ENCODE measurements at places on chromosomes 5 and 9.

DNA sequence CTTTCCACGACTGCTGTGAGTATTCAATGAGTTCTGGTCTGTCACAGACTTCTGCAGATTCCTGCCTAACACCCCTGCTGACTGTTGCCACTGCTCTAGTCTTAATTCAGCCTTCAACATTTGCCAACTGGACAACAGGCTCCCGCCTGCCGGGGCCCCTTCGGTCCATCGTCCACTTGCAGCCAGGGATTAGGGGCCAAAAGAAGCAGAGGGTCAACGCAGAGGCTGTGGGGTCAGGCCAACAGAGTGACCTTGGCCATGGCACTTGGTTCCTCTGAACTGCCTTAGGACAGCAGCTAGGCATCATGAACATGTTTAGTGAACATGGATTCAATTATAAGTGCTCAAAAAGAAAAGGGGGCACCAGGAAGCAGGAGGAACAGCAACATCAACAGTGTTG, 28.7 kb downstream of the MORN5 start:
- no peak for DNase-seq

DNA sequence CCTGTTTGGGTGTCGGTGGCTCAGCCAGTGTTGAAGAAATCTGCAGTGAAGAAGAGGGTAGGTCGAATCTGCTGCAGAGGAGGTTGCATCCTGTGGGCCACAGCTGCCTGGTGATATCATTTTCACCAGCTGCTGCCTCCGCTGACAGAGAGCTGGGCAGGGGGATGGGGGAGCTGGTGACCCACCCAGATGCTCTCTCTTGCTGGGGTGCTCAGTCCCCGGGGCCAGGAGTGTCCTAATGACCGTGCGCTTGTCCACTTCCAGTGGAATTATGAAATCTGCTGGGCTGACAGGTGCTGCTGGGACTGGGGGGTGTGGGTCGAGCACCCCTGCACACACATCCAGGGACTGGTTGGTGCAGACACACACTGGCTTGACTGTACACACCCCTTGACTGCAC, 83.2 kb upstream of the IRX4 start:
- DNase-seq = no peak

GRCh38 chr9:7313389-7313788, 486.2 kb downstream of the DMAC1 start:
- DNase-seq = no peak

DNA sequence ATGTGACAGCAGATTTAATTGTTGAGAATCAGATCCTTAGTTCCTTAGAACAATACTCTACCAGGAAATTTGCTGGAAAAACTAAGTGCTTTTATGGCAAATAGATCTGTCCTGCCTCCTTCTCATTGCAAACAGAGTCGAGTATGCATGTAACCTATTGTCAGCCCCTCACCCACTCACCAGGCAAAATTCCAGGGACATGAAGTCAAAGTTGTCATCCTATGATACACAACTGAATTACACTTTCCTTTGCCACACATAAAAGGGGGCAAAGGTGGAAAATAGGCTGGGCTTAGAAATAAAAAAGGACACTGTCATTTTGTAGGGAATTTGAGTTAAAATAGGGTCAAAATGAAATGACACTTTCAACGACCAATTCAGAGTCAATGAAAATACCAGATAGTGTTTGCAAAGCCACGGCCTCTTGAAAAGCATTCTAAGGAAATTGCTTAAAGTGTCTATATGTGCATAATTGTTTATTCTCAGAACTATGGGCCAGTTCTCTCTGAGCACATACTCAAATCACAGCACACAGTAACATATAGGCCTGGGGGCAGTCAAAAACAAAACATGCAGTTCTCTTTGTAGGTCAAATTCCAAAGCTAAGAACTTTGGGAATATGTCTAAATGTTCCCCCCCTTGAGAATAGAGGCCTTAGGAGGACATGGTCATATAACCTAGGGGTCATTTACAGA, 452.8 kb downstream of the NFIB start:
- no peak for DNase-seq

GRCh38 chr5:140141241-140141640, 15.5 kb downstream of the IGIP start:
- no peak for DNase-seq

- no peak for DNase-seq
Measured at GRCh38 chr9:124929464-124929863, 11.4 kb downstream of the GOLGA1 start.

- DNase-seq = no peak
Measured at GRCh38 chr5:146877178-146877681, 1.3 kb downstream of the PPP2R2B start.

GRCh38 chr5:58648846-58649245, 66.0 kb downstream of the RAB3C start:
- DNase-seq = no peak

DNA sequence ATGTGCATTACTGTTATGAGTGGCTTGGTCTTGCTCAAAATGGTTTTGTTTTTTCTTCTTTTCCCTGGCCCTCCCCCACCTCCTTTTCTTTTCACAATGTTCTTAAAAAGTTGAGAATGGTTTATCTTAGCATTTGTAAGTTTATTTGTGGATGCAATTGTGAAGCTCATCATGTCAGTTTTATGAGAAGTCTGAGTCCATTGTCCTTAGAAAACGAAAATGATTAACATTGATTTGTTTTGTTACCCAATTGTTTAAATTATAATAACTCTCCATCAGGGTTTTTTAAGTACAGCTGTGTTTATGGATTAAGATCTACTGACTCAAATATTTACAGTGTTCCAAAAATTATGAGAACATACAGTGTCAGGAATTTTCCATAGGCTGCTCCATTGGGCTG, 511.3 kb upstream of the PAPPA start:
- no peak for DNase-seq

DNA sequence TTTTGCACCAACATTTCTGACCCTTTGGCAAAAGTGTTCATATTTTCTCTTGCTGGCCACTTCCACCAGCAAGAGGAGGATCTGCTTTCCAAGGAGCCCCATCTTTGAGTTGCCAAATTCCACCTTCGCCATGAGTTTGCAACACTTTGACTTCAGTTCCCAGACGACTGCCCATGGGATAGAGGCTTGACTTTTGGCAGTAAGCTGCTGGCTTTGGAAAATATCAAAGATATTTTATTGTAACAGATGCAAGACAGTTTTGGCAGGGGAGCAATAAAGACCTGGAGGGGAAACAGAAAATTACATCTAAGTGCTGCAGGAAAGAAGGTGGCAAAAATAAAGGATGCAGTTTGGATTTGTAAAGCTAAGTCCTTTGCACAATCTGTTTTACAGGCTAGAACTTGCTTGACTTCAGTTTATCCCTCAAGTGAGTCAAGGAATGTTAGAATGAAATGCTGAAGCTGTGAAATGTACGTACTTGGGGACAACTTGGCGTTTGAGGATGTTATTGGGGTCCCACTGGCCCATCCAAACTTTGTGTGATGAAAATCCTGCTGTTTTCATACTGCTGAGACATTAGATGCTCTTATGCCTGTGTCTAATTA, 232.9 kb downstream of the GOLPH3 start:
- no peak for DNase-seq

- DNase-seq = no peak
Measured at GRCh38 chr9:12698986-12699385, 5.8 kb downstream of the TYRP1 start.

GRCh38 chr9:133239533-133240090, 30.6 kb upstream of the OBP2B start:
- DNase-seq = no peak

GRCh38 chr5:32572778-32573480, 12.4 kb upstream of the SUB1 start:
- DNase-seq = no peak

DNA sequence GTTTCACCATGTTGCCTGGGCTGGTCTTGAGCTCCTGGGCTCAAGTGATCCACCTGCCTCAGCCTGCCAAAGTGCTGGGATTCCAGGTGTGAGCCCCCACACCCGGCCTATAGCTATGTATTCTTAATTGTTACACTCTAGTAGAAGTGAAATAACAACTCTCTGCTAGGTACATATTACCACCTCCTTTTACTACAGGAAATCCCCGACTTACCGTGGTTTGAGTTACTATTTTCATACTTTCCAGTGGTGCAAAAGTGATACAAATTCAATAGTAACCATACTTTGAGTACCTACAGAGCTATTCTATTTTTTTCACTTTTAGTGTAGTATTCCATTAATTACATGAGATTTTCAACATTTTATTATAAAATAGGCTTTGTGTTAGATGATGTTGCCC, 719 bp downstream of the ARL14EPL start:
- DNase-seq = no peak

DNA sequence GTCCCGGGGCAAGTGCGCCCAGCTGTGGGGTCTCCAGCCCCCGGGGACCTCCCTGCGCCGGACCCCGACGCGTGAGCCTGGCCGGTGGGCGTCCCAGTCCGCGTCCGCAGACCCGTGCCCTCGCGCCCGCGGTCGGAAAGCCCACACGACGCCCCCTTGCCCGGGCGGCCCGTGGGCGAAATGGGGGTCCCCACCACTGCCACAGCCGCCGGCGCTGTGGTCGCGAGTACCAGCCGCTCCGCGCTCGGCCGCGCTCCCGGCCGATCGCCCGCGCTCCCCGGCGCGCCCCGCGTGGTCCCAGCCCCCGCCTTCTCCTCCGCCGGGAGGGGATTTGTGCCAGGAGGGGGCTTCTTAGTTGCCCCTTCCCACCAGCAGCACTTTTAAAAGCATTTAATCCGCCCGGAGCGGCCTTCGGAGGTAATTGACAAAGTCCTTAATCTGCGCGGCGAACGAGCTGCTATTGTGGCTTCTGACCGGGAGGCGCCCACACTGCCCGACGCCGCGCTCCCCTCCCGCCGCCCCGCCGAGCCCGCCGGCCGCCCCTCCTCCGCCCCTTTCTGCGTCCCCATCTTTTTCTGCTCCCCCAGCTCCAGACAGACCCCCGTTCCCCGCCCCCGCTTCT, 469 bp upstream of the FIBCD1 start:
- no peak for DNase-seq

DNA sequence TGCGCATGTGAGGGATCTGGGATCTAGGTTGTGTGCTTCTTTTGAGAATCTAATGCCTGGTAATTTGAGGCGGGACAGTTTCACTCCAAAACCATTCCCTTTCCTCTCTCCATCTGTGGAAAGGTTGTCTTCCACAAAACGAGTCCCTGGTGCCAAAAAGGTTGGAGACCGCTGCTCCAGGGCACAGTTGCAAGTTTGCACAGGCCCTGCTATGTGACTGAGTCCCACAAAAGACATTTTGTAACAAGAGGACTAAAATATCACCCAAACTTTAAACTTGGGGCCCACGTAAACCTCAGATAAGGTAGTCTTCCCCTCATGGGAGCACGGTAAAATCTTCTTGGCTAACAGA, 5.8 kb upstream of the ZNF367 start:
- DNase-seq = no peak

DNA sequence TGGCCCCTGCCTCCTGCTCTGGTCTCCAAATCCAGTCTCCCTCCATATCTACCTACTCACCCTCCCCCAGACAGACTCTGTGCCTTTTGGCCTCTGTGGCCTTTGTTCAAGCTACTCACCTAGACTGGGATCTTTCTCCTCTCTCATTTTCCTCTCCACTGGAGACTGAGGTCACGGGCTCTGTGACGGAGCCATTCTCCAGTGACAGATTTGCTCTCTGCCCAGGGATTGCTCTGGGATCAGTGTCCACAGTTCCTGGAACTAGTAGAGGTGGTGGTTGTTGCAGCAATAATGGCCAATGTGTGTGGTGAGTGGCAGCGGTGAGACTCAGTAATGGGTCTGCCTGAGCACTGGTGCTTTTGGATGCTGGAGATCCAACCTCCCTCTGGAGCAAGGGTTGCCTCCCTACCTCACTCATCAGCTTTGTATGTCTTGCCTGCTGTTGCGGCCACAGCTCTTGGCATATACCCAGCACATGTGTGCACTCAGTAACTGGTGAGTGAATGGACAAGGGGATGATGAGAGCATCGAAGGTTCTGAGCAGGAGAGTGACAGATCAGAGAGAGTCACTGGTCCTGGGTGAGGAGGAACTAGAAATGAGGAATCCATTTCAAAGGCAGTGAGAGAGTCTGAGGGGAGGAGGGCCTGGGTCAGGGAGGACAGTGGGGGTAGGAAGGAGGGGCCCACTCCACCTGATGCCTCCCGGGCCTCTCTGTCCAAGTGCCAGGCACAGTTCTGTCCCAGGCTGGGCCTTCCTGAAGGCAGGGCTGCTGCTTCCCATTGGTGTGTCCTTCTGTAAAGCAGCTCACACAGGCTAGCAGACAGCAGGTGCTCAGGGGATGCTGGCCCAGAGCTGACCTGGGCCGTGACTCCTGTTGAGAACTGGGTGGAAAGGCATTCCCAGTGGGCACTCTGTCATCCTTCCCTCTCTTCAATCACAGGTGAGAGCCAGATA, 96.5 kb upstream of the PITX1 start:
- no peak for DNase-seq

DNA sequence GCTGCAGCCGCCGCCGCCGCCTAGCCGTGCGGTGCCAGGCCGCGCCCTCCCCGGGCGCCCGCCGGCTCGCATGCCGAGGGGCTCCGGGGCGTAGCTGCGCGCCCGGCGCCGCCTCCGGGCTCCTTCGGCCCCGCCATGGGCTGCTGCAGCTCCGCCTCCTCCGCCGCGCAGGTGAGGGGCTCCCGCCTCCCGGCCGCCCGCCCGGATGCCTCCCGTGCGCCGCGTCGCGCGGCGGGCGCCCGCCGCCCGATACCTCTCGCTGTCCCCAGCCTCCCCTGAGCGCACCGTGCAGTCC, 230 bp downstream of the SLC44A1 start:
- no peak for DNase-seq

DNA sequence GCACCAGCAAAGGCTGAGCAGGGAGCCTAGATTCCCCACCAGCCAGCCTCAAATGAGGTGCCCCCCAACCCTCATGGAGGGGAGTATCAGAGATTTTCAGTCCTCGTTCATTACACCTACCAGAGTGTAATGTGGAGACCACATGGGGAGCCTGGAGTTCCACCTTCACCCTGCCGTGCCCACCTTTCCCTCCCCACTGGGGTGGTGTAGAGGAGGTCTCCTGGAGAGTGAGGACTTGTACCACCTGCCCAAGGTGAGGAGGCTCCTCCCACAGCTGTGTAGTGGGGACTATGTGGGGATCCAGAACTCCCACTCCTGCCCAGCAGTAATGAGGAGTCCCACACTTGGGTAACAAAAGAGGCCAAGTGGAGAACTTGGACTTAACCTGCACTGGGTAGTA, 221.8 kb downstream of the SAXO1 start:
- no peak for DNase-seq

GRCh38 chr5:73655521-73656160, 29.6 kb downstream of the ARHGEF28 start:
- no peak for DNase-seq

DNA sequence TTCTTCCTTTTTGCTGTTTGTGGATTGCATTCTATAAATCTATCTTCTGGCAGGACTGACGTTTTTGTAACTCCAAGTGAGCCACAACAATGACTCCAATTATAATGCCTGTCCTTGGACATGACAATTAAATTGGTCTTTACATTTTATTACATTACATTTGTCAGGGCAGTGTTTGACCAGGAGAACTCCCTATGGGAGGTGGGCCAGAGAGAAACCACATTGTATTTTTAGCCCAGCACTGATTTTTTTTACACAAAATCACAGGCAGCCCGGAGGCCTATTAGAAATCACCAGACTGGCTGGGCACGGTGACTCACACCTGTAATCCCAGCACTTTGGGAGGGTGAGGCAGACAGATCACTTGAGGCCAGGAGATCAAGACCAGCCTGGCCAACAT, 99.1 kb upstream of the SMC5 start:
- DNase-seq = no peak

GRCh38 chr5:6774721-6775204, 61.5 kb downstream of the TENT4A start:
- no peak for DNase-seq

GRCh38 chr5:173673295-173674101, 57.0 kb upstream of the BOD1 start:
- DNase-seq = no peak
